ENCODE measurements at places on chromosomes 5 and 9. TPM values are rescaled to one million over a fixed set of nuclear protein-coding genes. Genes with fewer than 3 reads are reported as not detected.

DNA sequence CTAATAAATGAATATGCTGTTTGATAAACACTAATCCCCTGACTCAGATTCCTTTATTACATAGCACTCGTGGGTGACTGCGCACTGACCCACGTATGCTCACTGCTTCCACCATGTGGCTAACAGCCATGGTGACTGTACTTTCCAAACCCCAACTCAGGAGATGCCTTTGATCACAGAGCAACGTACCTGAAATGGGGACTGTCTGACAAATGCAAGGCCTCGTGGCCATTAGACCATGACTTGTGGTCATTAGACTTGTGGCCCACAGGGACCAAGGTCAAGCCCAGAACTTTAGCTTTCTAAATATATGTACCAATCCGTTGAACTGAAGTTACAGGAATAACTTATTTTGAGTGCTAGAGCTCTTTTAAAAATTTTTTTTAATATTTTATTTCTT, 46.6 kb downstream of the CYFIP2 start:
- DNase-seq = no peak

DNA sequence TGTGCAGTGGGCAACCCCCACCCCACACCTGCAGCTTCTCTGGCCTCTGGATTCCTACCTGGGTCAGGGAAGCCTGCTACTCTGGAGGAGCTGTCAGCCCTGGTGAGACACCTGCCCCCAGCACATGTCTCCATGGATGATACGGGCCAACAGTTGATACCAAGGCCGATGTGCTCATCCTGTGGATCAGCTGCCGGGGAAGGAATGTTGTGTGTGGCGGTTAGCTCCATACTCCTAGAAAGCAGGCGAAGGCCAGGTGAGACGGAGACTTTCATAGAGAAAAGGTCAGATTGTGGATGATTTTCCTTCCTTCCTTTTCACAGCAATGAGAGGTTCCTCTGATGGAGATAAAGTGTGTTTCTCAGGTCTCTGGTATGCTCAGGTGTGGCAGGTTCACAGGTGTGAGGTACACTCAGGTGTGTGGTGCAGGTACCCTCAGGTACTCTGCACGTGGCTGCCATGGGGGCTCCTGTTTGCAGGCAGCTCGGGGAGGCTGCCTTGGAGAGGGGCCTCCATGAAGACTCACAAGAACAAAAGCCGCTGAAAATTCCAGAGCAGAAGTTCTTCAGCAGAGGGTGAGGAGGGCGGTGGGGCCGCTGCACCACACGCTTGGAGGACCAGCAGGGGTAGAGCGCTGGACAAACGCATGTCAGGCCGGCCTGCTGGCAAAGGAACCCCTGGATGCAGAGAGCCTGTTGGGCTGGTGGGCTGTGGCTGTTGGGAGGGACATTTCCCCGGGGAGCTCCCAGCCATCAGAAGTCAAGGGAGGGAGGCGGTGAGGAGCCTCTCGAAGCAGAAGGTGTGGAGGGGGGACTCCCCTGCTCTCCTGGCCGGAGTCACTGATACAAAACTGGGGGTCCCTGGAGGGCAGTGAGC, 5.1 kb upstream of the AHRR start:
- DNase-seq = no peak

GRCh38 chr5:147983742-147984141, 77.4 kb upstream of the C5orf46 start:
- DNase-seq = no peak

DNA sequence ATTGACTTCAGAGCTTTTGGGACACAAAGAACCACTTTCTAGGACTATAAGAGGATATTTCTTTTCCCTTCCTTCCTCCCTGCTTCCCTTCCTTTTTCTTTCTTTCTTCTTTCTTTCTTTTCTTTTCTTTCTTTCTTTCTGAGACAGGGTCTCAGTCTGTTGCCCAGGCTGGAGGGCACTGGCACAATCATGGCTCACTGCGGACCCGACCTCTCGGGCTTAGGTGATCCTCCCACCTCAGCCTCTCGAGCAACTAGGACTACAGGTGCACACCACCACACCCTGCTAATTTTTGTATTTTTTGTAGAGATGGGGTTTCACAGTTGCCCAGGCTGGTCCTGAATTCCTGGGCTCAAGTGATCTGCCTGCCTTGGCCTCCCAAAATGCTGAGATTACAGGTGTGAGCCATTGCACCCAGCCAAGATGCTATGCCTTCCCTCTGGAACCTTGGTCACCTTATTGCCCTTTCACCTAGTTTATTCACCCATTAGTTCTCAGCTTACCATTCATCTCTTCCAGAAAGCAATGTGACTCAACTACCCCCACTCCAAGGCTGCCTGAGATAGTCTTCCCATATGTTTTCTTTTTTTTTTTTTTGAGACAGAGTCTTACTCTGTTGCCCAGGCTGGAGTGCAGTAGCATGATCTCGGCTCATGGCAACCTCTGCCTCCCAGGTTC, 10.1 kb downstream of the PLIN2 start:
- no peak for DNase-seq

DNA sequence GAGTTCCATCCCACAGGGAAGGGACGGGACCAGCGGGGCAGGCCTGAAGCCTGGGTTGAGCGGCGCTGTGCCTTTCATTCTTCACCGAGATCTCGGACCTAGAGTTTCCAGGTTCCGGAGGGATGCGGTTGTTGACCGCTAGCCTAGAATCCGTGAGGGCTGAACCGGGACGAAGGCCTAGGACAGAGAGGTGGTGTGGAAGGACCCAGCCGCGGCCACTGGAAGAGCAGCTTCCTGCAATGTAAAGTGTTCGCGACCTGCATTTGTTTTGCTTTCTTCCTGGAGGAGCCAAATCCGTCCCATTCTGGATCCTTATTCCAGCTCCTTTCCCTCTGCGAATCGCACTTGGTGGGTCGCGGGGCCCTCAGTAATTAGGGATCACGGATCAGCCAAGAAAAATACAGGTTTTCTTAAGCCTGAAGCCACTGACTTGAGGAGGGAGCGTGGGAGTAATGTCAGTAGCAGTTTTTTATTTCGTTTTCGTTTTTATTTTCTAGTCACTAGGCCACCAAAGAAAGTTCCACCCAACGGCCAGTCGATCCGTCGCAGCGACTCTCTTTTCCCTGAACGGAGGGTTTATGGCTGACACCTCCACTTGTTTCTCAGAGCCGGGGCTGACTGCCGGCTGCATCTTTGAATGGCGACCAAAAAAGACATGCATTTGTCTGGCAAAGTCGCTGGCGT, 48.6 kb downstream of the ANXA2R start:
- no peak for DNase-seq

RASGEF1C gene
- polyA plus RNA-seq = 0.55 TPM

CENPH gene
- 29.9 TPM for polyA plus RNA-seq

DNA sequence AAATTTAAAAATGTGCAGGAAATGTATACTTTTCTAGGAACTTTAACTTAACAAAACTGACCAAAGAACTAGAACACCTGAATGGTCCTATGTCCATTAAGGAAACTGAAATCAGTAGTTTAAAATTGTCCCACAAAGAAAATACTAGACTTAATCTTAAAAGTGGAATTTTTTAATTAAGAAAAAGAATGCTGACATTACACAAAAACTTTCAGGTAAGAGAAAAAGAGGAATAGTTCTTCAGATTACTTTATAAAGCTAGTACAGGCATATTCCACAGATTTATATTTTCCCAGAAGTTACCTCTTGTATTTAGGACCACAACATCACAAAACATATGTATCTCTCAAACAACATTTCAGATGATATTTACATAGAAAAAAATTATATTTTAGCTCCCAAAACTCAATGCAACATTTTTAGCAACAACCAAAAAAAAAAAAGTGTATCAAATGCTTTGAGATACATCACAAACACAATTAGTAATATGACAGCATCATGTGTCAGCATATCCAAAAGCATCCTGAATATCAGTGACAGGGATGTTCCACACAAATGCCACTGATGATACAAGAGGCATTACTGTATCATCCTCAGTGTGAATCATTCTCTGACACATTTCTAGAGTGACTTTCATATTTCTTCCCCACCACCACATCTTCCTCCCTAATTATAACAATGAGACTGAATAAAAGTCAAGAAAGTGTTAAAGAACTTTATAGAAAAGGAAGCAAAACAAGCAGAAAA, 264.0 kb downstream of the EPB41L4A start:
- DNase-seq = no peak

DNA sequence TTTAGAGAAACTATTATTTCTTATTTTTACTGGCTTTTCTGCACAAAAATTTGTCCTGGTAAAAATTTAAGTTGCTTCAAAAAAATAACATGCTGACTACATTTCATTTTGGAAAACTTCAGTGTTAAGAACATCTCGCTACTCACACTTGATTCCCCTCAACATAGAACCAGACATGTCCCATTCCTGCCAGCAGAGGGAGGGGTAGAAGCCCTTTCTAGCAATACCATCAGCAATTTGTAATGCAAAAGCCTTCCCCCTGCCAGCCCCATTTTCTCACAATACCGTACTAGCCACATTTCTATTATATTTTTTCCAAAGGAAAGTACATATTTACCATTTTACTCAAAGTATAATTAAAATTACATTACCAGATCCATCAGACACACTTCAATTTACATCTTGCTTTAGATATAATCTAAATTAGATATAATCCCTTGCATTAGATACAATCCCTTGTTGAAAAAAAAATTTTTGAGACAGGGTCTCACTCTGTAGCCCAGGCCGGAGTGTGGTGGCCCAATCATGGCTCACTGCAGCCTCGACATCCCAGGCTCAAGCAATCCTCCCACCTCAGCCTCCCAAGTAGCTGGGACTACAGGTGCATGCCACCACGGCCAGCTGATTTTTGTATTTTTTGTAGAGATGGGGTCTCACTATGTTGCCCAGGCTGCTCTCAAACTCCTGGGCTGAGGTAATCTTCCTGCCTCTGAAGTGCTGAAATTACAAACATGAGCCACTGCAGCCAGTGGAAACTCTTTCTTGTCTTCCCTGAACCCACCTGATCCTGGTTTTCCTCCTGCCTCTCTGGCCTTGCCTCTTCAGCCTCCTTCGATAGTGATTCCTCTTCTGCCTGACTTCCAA, 39.6 kb upstream of the IDNK start:
- peak; percentile 38 for DNase-seq

SHISAL2B gene
- polyA plus RNA-seq = not detected

DNA sequence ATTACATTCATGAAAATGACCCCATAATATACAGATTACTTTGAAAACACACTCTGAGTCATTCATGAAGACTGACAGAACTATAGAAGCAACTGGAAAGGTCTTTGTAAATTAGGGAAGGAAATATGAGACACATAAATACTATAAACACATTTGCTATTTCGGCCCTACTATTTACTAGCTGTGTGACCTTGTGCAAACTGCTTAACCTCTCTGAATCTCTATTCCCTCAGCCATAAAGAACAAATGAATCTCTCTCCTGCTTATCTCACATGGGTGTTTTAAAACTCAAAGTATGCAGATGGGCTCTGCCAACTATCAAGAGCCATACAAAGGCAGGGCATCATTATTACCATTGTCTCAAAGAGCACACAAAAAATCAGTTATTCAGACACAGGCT, 52.9 kb downstream of the APBA1 start:
- DNase-seq = no peak

PCDHB13 gene
- polyA plus RNA-seq = 6.6 TPM

GRCh38 chr9:125409637-125410521, 148.3 kb downstream of the GAPVD1 start:
- no peak for DNase-seq

DNA sequence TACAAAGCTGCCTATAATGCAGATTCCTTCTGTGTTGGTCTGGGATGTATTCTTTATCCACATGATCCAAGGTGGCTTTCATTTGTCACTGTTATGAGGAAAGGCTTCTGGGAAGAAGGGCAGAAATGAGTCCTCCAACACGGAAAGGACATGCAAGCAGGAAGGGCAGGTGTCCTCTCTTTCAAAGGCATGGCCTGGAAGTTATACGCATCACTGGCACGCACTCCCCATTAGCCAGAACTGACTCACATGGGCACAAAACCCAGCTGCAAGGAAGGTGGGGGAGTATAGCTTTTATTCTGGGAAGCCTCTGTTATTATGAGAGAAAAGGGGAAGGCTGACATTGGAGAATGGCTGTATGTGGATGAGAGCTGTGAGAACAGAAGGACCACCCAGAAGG, 141.3 kb upstream of the ZNF618 start:
- DNase-seq = no peak

SLC1A1 gene
- polyA plus RNA-seq = 21.4 TPM

- no peak for DNase-seq
Observed at GRCh38 chr5:113194125-113194524, 217.5 kb downstream of the DCP2 start.
